ENCODE measurements at places on chromosomes 13 and 19. TPM values are rescaled to one million over a fixed set of nuclear protein-coding genes. Genes with fewer than 3 reads are reported as not detected.
A peak's percentile ranks its signal among the peaks of the same experiment; 100 is the strongest.

The ZNF492 gene
- not detected for total RNA-seq

GRCh38 chr19:42131149-42132029 lies 857 bp downstream of the POU2F2 start:
- no peak for DNase-seq
- H3K36me3 ChIP-seq: no peaks in the 10 kb centered on the region
- H3K27me3 ChIP-seq: peaks cover 76% of the 10 kb centered on the region
- peaks cover 18% of the 10 kb centered on the region for H3K4me1 ChIP-seq
- H3K4me3 ChIP-seq: peak overlapping the region; percentile 43

DNA sequence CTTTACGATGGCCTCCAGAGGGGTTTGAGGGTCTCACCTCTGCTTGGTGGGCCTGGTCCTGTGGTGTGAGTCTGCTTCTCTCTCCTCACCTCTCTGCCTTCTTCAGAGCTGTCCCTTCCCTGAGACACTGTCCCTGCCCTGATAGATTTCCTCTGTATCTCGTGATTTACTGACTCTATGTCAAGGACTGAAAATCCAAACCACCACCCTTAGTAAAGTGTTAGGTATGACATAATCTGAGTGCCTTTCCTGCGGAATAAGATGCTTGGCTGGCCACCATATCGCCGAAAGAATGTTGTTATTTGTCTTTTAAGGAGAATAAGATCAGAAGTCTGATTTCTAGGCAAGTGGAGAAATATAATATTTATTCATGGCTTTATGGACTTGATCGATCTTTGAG lies 7.2 kb downstream of the SLC25A15 start:
- H3K4me3 ChIP-seq: no peak overlapping the region
- no peaks in the 10 kb centered on the region for H3K27me3 ChIP-seq
- H3K4me1 ChIP-seq: peaks cover 6% of the 10 kb centered on the region
- H3K36me3 ChIP-seq: peaks cover 4% of the 10 kb centered on the region
- DNase-seq: no peak

- H3K36me3 ChIP-seq: no peaks in the 10 kb centered on the region
- DNase-seq: no peak
- H3K4me3 ChIP-seq: no peak overlapping the region
- no peak overlapping the region for H3K27ac ChIP-seq
Observed at GRCh38 chr19:18059297-18059696, 27.4 kb downstream of the IL12RB1 start.

All from stomach (tissue), 19 donors.